ENCODE measurements at places on chromosomes 1 and 21.

- peak; percentile 92 for DNase-seq
These were observed 101.4 kb downstream of the PLPPR5 start for GRCh38 chr1:98903261-98903660.

DNA sequence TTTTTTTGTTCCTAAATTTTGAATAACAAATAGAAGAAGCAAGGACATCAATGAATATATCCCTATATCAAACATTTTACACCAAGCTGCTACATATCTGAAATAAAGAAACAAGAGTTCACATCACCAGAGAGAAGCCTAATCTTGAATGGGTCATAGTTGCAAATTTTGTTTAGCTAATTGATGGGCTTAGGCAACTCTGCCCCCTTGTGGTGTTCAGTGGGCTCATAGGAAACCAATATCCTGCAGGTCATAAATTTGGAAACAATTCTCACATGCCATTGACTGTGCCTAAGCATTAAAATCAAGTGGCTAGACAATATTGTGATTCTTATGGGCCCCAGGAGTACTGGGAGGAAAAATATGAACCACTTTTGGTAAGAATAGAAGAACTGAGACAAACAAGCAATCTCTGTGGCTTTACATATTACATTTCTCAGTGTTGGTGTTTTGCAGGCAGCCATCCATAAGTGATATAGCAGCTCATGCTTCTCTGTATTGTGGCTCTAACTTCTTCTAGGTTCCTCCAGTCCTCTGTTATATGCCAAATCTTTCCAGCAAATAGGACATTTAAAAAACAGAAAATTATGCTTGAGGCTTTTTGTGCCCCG is 1262.8 kb upstream of the PRMT6 start:
- DNase-seq = peak; percentile 72

GRCh38 chr1:8780405-8780804 is 37.0 kb downstream of the RERE start:
- no peak for DNase-seq

DNA sequence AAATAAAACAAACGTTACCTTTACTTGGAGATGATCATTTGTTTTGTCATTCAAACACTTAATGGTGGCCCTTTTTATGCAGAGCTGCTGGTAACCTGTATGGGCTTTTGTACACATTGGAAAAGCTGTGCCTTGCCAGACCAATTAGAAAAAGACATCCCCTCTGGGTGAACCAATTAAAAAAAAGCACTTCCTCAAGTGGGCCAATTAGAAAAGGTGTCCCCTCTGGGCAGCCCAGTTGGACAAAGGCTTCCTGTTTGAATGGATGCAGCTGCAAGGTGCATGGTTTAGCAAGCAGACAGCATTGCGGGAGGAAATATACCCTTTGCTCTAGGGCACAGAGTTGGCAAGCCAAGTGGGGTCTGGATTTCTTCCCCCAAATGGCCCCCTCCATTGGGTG is 21.6 kb downstream of the HUNK start:
- no peak for DNase-seq

DNA sequence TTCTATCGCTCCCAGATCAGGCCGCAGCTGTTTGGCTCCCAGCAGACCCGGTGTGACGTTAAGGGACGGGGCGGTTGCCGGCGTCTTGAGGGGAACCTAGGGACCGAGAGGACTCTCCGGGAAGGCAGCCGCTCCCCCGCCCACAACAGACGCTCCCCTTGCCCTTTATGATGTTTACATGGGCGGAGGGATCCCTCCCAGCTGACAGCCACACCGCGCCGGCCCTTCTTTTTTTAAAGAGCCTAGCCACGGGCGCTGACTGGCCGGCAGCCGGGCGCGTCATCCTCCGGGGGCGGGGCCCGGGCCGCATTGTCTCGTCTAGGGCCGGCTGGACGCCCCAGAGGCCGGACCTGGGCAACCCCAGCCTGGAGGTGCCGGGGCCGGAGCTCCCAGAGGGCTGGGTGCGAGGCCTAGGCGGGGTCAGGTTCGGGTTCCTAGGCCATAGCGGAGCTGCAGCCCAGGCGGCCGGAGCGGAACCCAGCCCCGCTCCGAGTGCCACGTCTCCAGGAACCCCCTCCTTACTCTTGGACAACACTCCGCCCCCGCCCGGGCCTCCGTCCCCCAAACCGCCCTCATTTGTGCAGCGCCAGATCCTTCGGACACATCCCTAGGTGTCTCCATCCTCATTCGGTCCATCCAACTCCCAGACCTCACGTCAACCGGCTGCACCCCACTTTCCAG is at the start of gene PCAT6:
TSS of gene PCAT6 (plus strand) at position 340 of the 681 bp plus-strand sequence.
- peak; percentile 99 for DNase-seq

- DNase-seq = no peak
These were observed 122.4 kb downstream of the TOMM20 start for GRCh38 chr1:235006132-235006721.

DNA sequence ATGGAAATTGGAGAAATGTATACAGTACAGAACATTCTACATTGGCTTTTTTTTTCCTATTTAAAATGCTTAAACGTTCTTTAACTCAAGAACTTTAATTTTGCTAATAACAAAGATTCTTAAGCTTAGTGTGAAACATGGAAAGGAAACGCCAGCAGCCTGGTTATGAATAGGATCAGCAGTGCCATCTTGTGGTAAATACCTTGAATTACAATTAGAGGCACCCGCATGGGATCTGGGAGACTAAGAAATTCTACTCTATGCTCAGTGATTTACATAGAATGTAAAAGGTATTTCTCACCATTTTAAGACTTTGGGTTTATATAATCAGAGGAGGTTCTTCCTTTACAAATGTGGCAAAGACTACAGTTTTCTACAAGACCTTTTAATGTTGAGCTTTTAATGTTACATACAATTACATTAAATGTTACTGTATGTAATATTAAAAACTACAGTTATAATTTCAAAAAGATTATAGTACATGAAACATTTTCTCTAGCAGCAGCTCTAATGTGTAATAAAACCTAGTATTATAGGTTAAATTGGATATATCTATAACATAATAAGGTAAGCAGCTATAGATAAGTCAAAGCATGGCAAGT is 32.1 kb upstream of the APOBEC4 start:
- DNase-seq = peak; percentile 80

DNA sequence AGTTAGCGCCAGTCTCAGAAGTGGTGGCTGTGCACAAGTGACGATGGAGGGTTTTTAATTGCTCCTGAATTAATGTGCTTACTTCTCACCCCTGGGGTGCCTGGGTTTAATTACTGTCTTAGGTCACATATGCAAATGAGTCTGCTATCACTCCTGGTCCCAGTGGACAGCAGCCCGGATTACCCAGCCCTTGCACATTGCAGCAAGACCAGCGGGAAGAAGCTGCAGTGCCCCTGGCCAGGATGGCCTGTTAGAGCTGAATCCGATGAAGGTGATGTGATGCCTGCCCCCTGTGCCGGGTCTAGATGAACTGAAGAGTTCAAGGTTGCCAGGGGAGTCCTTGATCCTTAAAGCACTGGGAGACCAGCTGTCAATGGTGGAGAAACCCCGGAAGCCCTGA is 24.2 kb downstream of the ENO1 start:
- no peak for DNase-seq

DNA sequence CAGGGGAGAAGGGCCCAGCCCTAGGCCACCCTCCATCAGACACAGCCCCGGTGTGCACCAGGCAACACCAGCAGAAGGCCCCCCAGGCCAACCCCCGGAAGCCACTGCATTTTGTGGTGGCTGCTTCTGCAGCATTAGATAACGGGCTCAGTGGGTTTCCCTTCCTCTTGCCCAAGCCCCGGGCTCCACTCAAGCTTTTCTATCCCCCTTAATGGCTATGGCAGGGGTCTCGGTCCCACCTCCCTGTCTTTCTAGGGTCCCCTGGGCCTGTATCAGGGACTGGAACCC is 18.9 kb downstream of the C1orf174 start:
- no peak for DNase-seq

- no peak for DNase-seq
These were observed 33.4 kb downstream of the CYP2J2 start for GRCh38 chr1:59892841-59893811.

DNA sequence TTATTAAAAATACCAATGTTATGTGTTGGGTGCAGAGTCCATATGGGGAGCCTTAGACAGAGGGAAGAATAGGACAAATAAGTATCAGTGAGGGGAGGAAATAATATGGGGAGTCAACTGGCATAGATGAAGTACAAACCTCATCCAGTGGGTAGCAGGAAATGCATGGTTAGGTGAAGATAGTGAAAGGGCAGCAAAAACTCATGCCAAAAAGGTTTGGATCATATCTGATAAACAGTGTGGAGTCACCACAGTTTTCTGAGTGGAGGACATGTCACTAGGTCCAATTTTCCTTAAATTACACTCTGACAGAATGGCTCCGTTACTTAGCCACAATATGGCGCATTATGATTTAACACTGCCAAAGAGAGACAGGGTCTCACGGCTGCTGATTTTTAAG is 10.3 kb downstream of the DUSP23 start:
- DNase-seq = no peak

DNA sequence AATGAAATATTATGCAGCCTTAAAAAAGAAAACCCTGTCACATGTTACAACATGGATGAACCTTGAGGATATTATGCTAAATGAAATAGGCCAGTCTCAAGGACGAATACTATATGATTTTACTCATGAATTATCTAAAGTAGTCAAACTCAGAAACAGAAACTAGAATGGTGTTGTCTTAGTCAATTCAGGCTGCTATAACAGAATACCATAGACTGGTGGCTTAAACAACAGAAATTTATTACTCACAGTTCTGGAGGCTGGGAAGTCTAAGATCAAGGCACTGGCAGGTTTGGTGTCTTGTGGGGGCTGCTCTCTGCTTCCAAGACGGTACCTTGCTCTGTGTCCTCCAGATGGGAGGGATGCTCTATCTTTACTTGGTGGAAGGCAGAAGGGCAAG is 113.8 kb upstream of the DNAH14 start:
- DNase-seq = no peak

GRCh38 chr1:237011432-237011831 is 7.2 kb upstream of the MT1HL1 start:
- no peak for DNase-seq

GRCh38 chr1:162147760-162148159 is 78.3 kb downstream of the NOS1AP start:
- DNase-seq = no peak

DNA sequence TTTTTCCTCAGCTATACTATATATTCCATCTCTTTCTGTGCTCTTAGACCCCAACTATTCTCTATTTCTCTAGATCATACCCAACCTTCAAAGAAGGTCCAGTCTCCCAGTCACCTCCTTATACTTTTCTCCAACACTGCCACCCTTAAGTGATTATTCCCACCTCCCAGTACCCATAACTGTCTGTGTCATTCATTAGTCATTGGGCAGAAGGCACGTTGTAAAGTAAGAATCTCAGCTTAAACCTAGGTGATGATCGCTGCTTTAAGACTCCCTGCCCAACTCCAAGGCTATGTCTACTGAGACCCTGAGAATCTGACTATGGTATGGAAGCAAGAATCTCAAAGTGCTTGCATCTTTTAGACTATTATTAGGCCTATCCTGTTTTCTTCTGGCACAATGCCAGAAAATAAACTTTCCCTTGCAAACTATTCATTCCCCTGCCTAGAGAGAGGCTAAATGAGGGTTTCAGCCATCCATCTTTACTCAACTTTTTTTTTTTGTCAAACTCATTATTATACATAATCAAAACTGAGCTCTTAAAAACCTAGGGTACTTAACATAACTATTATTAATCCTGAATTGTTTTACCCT is 174.3 kb upstream of the DPT start:
- DNase-seq = no peak

DNA sequence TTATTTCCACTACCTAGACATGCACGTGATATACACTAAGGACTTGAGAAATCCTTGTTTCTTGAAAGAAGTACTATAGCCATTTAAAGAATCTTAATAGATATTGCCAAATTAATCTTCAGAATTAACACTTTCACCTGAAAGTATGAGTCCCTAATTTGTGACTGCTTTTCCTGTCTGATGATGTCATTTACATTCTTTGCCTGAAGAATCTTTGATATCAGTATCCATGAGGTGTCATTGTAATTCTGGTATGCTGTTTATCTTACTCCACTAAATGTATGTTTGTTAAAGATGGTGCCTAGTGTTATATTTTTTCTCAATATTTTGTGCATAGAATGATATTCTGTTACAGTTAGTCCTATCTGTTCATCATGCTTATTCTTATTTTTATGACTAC is 48.5 kb upstream of the RC3H1 start:
- DNase-seq = no peak

DNA sequence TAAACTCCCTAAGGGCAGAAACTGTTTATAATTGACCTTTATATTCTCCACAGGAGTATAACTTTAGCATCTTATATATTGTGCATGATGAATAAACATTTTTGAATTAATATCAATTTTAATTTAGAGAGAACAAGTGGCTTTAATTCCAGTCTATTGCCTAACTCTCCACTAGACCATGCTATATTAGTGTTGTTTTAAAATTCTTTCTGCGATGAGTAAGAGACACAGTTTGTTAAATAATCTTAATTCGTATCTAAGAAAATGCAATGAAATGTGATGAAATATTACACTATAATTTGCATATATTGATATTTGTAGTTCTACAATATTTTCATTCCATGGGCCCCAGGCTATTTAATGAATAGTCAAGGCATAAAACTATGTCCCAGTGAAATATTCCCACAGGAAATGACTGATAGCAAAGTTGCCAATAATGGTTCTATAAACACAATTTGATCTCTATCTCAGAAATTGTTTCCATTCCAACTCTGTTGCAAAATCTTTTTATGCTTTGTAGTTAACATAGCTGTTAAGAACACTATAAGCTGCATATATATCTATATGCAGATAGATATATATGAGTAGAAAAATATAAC is 2.9 kb upstream of the SYDE2 start:
- peak; percentile 75 for DNase-seq

DNA sequence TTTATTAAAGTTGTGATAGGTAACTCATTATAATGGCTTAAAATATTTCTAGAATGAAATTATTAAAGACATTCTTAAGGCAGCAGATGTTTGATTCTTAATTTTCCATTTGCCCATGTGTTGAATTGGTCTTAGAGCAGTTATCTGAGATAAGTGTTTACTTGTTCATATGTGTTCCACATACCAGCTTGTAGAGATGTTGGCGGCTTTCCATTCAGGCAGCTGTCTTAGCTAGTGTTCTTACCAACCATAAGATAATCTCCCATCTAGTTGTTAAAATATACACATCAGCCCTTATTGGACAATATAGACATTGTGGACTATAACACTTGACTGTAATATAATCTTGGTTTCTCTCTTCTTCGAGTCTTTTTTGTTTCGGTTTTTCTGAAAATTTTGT is 1372.9 kb upstream of the ADGRL2 start:
- peak; percentile 16 for DNase-seq

GRCh38 chr21:44865561-44866280 is 7.8 kb downstream of the PTTG1IP start:
- no peak for DNase-seq

All from adipocyte (in vitro differentiated cells).